Natural killer cell (primary cell): ENCODE measurements at places on chromosomes 16 and 17. TPM values are rescaled to one million over a fixed set of nuclear protein-coding genes. Genes with fewer than 3 reads are reported as not detected.

Gene KCNJ18
- not detected for total RNA-seq

Gene HBQ1
- total RNA-seq = 1.0 TPM

Gene AOC3
- total RNA-seq = 0.52 TPM

Gene EVI2B
- 89.6 TPM for total RNA-seq

Gene DRC3
- total RNA-seq = 0.78 TPM

Gene KRT40
- not detected for total RNA-seq

Gene ZG16B
- total RNA-seq = 1.5 TPM

Gene MMP28
- not detected for total RNA-seq

Gene MT4
- not detected for total RNA-seq

Gene CLDN7
- total RNA-seq = 1.8 TPM

Gene BICDL2
- total RNA-seq = not detected

Gene CIBAR2
- total RNA-seq = not detected

Gene IKZF3
- 134 TPM for total RNA-seq

Gene KRTAP3-2
- not detected for total RNA-seq

Gene RNF135
- total RNA-seq = 13.5 TPM

Gene SDR42E2
- total RNA-seq = 0.92 TPM

Gene ARHGDIG
- total RNA-seq = 1.4 TPM

Gene OR1F1
- total RNA-seq = not detected

Gene SMTNL2
- not detected for total RNA-seq

Gene PTX4
- not detected for total RNA-seq

Gene RRAD
- 4.5 TPM for total RNA-seq

Gene MSLN
- not detected for total RNA-seq
